ENCODE measurements at places on chromosomes 6 and 20.

DNA sequence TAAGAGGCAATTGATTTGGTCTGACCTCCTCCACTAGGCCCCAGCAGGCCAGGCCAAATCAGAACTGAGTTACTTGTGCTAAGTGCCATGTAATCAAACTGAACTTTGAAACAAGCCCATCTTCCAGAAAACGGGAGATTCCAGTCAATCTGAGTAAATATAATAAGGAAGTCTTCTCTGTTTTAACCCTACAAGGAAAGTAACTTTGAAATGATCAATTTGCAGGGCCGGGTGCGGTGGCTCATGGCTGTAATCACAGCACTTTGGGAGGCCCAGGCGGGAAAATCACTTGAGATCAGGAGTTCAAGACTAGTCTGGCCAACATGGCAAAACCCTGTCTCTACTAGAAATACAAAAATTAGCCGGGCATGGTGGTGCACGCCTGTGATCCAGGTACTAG, 2.0 kb upstream of the SHLD1 start:
- no peak for DNase-seq

DNA sequence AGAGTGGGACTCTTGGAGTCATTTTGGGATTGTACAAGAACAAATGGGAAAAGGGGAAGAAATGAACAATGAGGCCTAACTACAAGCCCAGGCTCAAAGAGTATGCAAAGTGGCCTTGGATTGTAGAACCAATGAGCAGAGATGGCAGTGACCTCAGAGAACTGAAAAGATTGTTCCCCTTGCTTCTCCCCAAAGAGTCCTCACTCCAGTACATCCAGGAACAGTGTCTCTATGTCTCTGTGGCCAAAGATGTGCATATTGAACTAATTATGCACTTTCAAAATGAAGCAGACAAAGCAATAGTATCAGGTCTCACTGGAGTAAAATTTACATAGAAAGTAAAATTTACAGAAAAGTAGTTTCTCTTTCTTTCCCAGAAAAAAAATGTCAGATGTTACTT, 81.0 kb downstream of the SMLR1 start:
- no peak for DNase-seq

GRCh38 chr20:17966432-17967310, 1.9 kb downstream of the SNX5 start:
- DNase-seq, result no peak

GRCh38 chr6:85078058-85078457, 313.7 kb upstream of the TBX18 start:
- DNase-seq, result peak; percentile 70

GRCh38 chr6:66435321-66435720, 728.3 kb upstream of the EYS start:
- no peak for DNase-seq

GRCh38 chr20:16518784-16519084, 54.5 kb downstream of the KIF16B start:
- DNase-seq, result no peak

DNA sequence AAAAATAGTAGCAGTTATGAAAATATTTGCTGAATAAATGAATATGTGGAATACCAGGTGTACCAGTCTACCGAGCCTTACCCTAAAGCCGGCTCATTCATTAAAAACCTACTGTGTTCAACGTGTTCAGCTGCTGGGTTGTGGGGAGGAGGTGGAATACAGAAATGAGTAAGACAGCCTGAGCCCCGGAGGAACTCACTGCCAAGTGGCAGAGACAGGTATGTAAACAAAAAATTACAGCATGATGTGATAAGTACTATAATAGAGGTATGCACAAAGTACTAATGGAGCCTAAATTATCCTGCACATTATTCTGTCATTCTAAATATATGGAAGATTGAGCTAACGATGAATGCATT, 6.8 kb upstream of the ADTRP start:
- no peak for DNase-seq

- no peak for DNase-seq
Measured at GRCh38 chr20:44790638-44791393, 19.5 kb downstream of the RIMS4 start.

- no peak for DNase-seq
Measured at GRCh38 chr6:62285612-62286469, at the start of gene KHDRBS2. KHDRBS2 (minus strand) TSS chr6:62286225.

- peak; percentile 46 for DNase-seq
Measured at GRCh38 chr6:10347561-10348327, 67.1 kb downstream of the TFAP2A start.

GRCh38 chr20:7199861-7200260, 432.4 kb downstream of the BMP2 start:
- no peak for DNase-seq

DNA sequence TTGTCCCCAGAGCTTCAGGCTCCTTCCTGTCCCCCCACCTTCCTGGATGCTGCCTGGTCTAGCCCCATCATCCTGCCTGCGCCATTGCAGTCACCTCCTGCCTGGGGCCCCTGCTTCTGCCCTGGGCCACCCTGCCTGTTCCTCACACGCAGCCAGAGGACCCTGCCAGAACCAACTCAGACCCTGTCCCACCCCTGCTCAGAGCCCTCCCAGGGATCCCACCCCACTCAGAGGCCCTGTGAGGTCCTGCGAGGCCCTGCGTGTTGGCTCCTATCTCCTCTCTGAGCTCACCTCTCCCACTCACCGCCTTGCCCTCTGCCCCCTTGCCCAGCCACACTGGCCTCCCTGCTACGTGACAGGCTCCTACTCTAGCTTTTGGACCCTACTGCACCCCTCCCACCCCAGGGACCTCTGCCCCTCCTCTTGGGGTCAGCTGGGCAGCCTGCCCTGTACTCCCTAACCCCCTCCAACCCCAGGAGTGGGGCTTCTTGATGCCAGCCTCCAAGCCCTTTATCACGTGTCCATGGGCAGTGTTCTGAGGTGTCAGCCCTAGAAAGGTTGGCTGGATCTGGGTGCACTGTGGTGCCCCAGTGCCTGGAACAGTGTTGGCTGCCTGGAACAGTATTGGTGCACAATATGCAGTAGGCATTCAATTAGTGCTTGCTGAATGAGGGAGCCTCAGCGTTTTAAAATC, 68.3 kb downstream of the CEBPB start:
- no peak for DNase-seq

- no peak for DNase-seq
Measured at GRCh38 chr6:27281105-27281539, 31.0 kb downstream of the POM121L2 start.

DNA sequence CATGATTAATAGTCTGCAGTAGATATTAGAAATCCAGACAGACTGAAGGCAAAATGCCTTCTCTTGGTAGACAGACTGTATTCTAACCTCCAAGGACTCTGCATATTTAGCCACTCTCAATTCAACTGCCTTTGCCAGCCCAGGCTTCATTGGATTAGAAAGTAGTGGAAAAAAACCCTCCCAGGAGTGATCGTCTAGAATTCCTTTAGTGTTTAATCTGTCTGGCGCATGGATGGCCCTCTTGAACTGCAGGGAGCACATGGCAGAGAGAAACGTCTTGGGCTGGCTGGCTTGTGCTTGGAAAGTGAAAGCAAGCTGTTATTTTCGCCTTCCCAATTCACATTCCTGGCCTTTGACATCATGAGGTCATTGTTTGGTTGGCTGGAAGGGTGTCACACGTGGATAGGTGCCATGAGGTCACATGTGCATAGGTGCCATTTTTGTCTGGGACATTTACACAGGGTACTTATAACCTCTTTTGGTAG, 30.9 kb upstream of the NEDD9 start:
- DNase-seq, result peak; percentile 76

- DNase-seq, result no peak
Measured at GRCh38 chr6:132218059-132218696, 183.1 kb downstream of the MOXD1 start.

DNA sequence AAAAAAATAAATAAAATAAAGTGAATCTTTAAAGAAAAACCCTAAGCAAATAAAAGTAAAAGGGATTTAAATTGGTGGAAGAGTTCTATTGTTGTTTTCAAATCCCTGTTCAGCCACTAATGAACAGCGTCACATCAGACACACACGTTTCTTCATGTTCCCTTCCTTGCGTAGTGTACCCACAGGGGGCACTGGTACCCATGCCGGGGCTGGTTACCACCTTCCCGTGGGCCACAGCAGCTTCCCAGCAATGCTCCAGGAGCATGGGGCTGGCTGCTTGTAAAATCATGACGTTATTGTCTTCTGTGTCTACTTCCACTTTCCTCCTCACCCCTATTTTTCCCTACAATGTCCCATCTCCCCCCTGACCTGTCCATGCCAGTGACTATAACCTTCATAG, 988.7 kb downstream of the KIF16B start:
- DNase-seq, result no peak

- DNase-seq, result no peak
Measured at GRCh38 chr6:145551164-145551563, 184.2 kb downstream of the EPM2A start.

DNA sequence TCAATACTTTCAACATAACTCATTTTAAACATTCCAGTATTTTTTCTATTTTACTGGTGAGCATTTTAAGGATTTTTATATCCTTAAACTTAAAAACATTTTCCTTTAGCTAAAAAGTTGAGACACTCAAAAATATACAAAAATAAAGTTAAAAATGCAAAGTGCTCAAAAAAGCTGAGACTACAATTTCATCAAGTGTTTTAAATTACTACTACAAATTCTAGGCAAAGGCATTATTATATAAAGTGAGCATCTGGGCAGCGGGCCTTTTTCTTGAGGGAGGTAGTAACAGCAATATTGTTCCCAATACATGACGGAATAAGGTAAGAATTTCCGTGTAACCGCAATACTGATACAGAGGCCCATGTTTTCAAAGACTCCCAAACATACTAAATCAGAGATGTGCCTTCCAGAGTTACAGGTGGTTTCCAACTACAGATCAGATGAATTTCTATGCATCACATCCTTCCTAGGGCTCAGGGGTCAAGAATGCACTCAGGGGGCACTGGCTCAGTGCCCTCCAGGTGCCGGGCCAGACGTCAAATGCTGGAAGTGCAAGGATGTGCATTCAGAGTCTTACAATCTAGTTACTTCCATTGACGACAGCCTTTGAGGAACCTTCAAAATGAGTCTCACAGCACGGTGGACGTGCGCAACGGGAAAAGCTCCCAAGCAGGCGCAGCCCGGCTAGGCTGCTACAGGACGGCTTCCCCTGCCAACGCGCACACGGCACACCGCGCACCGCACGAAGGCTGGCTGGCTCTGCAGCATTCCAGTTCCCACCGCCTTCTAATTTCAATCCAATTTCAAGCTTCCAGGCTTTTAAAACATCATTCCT, 1.7 kb downstream of the PHF10 start:
- peak; percentile 47 for DNase-seq

DNA sequence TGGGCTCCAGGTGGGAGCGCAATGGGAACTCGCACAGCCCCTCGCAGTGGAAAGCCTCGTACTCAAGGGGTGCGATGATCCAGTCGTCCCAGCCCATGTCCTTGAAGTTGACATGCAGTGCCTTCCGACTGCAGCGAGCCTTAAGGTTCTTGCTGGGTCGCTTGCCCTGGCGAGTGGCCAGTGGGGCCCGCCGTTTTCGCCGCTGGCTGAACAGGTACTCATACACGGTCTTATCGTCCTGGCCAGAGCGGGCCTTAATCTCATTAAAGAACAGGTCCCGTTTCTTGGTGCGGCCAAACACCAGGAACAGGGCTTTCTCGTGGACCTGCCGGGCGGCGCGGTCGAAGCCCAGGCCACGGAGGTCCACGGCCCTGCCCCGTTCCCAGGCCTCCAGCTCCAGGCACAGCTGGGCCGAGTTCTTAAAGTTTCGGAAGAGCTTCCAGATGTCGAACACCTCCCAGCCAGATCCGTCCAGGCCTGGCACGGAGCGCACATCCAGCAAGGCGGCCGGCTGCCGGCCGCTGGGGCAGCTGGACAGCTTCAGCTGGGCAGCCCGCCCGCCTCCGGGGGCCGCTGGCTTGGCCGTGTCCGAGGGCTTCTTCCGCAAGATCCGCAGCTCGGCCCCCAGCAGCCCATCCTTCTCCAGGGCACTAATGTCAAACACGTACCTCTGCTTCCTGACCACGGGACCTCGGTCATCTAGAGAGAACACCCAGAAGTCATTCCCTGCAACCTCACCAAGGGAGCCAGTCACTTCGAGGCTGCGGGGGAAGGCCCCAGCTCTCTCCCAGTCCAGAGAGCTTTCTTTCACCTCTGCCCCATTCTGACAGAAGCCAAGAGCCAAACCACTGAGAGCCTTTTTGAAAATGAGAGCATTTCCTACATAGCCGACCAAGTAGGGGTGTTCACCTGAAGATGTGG, 3.7 kb downstream of the GDF5 start:
- DNase-seq, result no peak

DNA sequence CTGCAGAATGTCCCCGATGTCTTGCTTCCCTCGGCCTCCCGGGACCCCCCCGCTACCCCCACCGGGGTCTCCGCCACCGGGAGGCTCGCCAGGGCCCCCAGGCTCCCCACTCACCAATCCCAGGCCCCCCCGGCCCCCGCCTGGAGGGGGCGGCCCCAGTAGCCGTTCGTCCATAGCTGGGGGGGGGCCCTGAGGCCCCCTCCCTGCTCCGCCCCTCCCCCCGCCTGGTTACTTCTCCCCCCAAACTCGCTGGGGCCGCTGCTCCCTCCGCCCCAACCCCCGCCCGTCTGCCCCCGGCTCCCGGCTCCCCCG, 304 bp downstream of the PBX2 start:
- DNase-seq, result no peak

- DNase-seq, result no peak
Measured at GRCh38 chr6:108653949-108654348, 93.2 kb downstream of the FOXO3 start.

DNA sequence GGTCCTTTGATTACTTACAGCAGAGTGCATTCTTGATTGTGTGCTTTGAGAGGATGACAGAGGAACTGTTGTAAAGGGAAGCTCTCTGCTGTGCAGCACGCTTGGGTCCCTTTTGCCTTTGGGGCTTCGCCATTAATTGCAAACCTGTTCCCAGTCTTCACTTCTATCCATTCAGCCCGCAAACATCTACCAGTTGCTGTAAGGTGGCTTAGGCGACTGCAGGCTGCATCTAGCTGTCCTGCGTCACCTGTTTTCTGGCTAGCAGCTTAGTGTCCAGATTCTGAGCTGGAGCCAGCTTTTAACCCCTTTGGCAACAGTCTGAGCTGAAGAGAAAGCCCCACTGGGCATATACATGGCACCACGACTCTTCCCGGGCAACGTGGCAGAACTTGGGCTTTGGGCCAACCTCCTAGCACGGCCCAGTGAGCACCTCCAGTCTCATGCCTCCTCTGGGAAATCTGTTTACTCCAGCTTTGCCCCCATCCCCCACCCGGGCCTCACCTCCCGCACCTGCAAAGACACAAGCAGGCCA, 2.5 kb upstream of the FASTKD5 start:
- DNase-seq, result no peak
